ENCODE measurements at places on chromosomes 11 and 22.

DNA sequence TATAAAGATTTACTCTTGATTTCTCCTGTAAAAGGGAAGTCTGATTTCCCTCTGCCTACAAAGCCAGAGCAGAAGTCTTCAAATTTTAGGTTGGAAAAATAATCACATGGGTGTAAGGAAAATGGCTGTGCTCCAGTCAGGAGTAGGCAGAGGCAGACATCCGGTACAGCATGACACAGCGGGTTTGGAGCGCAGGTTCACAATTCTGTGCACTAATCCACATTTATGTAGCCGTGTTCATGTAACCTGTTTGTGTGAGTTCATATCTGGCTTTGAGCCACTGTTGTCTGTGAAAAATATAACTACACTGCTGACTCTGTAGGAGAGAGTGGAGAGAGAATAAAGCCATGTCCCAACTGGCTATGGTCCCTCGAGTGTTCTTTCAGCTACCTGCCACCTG, 248.0 kb downstream of the CASP12 start:
- no peak for DNase-seq

- DNase-seq = peak; percentile 57
Measured at GRCh38 chr11:99015634-99016454, 4.9 kb upstream of the CNTN5 start.

DNA sequence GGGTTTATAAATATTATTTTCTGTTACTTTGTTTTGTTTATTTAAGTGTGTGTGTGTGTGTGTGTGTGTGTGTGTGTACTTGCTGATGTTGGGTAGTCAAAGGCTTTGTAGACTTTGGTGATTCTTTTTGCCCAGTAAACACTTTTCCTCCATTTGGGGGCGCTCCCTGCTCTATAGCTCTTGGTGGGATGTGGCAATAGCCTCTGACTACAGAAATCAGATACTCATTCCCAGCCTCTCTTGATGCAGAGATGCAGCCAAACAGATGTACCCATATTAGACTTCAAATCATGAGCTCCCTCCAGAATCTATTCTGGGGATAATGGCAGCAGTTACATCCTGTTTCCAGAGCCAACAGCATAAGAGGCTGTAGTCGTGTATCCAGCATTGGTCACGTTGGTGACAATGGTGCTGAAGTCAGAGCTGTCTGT, 33.4 kb upstream of the APOL5 start:
- no peak for DNase-seq

DNA sequence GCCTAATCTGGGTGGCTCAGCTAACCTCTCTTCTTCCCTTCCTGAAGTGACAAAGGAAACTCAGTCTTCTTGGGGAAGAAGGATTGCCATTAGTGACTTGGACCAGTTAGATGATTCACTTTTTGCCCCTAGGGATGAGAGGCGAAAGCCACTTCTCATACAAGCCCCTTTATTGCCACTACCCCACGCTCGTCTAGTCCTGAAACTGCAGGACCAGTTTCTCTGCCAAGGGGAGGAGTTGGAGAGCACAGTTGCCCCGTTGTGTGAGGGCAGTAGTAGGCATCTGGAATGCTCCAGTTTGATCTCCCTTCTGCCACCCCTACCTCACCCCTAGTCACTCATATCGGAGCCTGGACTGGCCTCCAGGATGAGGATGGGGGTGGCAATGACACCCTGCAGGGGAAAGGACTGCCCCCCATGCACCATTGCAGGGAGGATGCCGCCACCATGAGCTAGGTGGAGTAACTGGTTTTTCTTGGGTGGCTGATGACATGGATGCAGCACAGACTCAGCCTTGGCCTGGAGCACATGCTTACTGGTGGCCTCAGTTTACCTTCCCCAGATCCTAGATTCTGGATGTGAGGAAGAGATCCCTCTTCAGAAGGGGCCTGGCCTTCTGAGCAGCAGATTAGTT, 14.2 kb upstream of the UVRAG start:
- DNase-seq = no peak

- peak; percentile 85 for DNase-seq
Measured at GRCh38 chr22:44192098-44192815, 11.5 kb downstream of the PARVG start.
